ENCODE measurements at places on chromosomes 3 and 15.

DNA sequence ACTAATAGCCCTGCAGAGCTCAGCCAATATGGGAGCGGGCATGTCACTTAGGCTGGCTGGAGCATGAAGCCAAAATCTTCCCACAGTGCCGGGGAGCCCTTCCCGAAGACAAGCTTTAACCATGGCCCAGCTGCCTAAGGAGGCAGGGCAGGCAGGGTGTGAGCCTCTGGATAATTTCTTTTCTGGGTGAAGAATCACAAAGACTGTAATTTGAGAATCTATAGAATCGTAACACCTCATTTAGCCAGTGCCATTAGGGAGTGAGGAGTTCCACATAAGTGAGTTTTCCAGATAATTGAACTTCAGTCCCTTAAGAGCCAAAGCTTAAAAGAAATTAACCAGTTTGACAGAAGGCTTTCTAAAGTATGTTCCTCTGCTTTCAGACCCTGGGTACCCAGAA is 40.2 kb upstream of the TLE3 start:
- DNase-seq: no peak

DNA sequence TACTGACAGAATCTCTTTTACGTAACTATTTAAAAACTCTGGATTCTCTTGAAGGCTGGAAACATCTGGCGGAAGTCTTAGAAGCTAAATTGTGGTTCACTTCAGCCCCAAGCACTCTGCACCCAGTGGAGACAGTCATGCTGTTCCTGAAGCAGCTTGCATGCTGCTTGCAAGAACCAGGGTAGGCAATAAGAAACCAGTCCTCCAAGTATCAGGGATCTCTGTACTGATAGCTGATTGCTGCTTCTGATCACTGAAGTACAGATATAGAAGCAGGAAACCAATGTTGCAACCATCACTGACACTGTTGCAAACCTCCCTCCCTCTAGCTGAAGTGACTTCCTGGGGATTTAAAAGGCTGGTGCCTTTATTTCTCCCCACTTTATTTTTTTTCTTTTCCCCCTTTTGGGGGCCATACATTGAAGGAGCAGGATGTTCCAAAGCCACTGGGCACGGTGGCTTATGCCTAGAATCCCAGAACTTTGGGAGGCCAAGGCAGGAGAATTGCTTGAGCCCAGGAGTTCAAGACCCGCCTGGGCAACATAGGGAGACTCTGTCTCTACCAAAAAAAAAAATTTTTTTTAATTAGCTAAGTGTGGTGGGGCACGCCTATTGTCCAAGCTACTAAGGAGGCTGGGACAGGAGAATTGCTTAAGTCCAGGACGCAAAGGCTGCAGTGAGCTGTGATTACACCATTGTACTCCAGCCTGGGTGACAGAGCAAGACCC is 15.3 kb downstream of the SPCS1 start:
- no peak for DNase-seq

DNA sequence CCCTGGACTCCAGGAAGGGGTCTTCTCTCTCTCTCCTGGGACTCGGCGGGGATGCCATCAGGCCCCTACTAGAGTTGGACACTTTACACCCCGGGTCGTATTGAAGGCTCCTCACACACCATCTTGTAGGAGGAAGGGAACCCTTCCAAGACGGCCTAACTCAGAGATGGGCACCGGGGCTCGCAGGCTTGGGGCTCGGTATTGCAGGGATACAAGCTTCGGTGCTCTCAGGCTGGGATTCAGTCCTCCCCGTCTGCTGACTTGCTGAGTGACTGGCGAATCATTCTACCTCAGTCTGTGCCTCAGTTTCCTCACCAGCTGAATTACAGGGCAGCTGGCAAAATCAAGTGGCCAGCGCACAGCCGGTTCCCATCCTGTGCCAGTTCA is 419 bp upstream of the CALML4 start:
- DNase-seq: no peak

GRCh38 chr3:124413989-124414598 is 316.2 kb upstream of the UMPS start:
- peak; percentile 89 for DNase-seq

- DNase-seq: no peak
These were observed 144.8 kb downstream of the GABRB3 start for GRCh38 chr15:26628071-26628470.

DNA sequence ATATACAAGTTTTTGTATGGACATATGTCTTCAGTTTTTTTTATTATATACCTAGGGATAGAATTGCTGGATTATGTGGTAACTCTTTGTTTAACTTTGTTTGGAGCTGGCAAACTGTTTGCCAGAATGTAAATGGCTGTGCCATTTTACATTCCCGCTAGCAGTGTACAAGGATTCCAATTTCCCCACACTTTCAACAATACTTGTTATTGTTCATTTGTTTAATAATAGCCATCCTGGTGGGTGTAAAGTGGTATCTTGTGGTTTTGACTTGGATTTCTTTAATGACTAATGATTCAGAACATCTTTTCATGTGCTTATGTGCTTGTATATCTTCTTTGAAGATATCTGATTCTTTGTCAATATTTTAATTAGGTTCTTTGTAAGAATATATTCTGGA is 64.4 kb downstream of the ZNF609 start:
- DNase-seq: no peak

- no peak for DNase-seq
These were observed 232.6 kb downstream of the ABHD5 start for GRCh38 chr3:43923104-43923882.

GRCh38 chr3:49359623-49360022 is 1.5 kb upstream of the GPX1 start:
- peak; percentile 53 for DNase-seq

DNA sequence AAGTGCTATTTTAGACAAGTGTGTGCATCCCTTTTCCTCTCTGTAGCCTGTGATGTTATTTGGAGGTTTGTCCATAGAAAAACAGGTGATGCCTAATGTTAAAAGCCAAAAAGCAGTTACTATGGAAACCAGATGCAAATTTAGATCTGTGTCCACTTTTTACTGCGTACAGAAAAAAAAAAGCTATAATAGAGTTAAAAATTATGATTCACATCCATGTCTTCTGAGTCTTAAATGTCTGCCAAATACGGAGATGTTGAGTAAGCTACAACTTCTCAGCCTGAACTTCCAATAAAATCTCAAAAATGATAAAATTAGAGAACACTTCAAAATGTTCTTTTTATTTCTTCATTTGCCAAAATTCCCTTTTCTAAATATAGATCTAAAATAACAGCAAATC is 74.2 kb upstream of the GAP43 start:
- DNase-seq: no peak

DNA sequence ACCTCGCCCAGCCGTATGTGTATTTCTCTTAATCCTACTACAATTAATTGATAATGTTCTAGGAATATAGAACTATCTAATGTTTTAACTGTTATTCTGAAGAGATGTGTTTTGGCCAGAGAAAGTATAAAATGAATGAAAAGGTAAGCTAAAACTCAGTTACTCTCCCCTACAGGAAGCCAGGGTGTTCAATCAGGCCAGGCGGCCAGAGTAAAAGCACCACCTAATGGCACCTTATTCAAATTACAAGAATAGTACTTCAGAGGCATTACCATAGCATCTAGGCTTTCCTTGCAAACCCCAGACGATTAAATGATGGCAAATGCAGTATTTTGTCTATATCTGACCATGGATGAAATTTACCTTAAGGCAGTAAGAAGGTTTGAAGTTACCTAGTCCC is 10.4 kb downstream of the SLC12A8 start:
- DNase-seq: no peak

- peak; percentile 98 for DNase-seq
These were observed 124.1 kb downstream of the TJP1 start for GRCh38 chr15:29698030-29698701.

DNA sequence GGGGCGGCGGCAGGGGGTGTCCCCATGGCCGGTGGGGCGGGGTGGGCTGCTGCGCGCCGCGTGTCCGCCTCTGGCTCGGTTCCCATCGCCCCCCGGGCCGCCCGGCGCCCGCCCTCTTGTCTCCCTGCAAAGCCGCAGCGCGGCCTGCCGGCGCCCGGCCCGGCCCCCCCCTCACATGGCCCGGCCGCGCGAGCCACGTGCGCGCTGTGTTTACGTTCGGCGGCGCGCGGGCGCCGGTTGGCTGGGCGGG is 502 bp downstream of the NR1D2 start:
- no peak for DNase-seq

DNA sequence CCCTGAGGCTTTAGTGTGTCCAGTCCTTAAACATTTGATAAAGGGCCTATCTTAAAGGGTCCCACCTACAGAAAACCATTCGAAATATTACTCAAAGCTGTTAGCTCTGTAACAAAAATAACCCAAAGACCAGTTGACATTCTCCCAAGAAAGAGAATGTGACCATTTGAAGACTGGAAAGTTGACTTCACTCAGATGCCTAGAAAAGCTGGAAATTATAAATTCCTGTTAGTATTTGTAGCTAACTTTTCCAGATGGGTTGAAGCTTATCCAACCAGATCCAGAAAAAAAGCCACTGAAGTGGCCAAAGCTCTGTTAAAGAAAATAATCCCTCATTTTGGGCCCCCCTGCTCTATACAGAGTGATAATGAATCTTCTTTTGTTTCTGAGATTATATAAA is 408.4 kb downstream of the PLOD2 start:
- no peak for DNase-seq

- no peak for DNase-seq
These were observed 16.2 kb downstream of the SQOR start for GRCh38 chr15:45650889-45651525.

DNA sequence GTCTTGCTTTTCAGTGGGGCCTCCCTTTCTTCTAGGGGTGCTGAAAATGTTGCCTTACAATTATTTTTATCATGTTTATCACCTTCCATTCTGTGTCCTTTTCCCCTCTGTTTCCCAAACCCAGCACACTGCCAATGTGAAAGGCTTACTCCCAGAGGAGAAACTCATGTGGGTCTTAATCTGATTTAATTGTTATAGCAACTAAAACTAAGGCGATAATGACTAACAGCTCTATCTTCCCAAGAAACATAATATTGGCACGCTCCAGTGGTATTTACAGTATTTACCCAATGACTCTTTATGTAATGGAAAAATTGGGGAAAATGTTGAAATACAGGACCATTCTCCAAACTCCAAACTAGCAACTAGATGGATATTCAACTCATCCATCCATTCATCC is 58.4 kb downstream of the MESD start:
- DNase-seq: no peak

DNA sequence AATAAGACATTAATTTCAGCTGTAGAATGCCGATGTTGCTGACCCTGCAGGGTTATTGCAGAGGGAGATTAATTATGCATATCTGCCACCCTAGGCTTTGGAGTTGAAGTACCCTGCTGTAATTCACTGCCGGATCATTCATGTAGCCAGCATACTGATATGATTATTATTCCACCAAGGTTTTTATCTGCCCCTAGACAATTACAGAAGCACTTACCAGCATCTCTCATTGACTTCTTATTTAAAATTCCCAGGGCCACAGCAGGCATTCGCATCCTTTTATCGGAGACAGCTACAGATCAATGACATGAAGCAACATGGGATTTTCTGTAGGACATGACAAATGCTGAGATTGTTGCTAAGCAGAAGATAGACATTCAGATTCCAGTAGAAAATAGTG is 31.3 kb downstream of the IL1RAP start:
- no peak for DNase-seq

DNA sequence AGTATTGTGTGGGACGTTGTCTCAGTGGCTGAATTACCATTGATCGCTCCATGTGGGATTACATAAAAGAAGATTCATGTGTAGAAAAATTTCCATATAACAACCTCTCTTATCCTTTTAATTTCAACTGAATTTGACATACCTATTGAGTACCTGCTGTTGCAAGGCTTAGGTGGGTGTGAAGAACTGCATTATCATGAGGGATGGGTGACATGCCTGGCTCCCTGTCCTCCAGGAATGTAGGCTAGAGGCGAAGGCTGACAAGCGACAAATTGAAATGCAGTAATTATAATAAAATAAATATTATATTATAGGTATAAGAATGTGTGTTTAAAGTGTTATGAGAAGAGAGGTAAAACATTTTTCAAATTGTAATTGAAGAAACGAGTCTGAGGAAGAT is 52.7 kb upstream of the SPESP1 start:
- DNase-seq: no peak

- no peak for DNase-seq
These were observed 180.0 kb downstream of the ERC2 start for GRCh38 chr3:56288258-56288657.

GRCh38 chr15:39127925-39128617 is 452.8 kb upstream of the THBS1 start:
- DNase-seq: peak; percentile 98

- DNase-seq: no peak
These were observed 71.5 kb upstream of the EIF1B start for GRCh38 chr3:40237889-40238571.

GRCh38 chr3:17874636-17875035 is 132.2 kb upstream of the TBC1D5 start:
- DNase-seq: no peak

GRCh38 chr3:65641777-65642176 is 396.9 kb downstream of the MAGI1 start:
- no peak for DNase-seq

DNA sequence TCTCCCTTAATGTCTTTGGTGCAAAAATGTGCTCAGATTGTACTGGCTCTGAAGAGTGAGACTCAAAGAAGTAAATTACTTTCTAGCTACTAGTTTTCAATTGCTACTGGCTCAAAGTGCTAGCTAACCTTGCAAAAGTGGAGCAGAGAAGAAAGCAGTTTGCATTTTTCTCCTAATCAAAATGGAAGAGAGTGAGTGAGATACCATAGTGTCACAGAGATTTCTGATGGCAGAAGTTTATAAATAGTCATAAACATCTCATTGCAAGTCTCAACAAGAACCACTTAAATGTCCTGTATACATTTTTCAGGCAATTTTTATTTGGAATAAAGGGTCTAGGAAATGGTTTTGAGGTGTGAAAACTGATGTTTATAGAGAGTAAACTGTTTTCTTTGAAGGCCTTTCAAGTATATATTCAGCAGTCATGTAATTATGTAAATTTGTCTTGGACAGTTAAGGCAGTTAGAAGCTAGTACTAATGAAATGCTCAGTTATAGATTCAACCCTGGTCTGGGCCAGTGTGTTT is 237.7 kb upstream of the GOLIM4 start:
- DNase-seq: no peak

GRCh38 chr15:63402498-63403253 is 21.0 kb upstream of the CA12 start:
- DNase-seq: peak; percentile 60

- peak; percentile 38 for DNase-seq
These were observed 1108.3 kb downstream of the ROBO1 start for GRCh38 chr3:78659386-78659987.

DNA sequence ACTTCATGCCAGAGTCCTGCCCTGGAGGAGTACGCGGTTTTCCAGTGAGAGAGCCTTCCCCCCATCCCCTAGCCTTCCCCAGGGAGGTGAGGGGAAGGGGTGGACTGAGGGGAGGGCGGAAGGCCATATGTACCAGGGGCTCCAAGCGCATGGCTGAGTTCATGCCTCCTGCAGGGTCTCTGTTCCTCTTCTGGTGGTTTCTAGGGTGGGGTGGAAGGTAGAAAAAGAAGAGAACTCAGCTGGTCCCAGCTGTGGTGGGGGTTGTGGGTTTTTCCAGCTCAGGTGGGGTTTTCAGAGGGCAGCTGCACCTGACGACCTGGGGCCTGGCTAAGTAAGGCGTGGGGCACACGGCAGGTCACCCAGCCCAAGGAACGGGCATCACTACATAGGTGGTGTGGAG is 10.7 kb upstream of the IQSEC1 start:
- DNase-seq: no peak

GRCh38 chr3:38655708-38656300 is 6.3 kb upstream of the SCN5A start:
- DNase-seq: peak; percentile 23

GRCh38 chr15:75966073-75966472 is 46.2 kb downstream of the NRG4 start:
- DNase-seq: no peak
